ENCODE measurements at places on chromosomes 3 and 15. TPM values are rescaled to one million over a fixed set of nuclear protein-coding genes. Genes with fewer than 3 reads are reported as not detected.

The GNAT1 gene
- total RNA-seq = not detected

The GDPGP1 gene
- 2.6 TPM for total RNA-seq

The NOX5 gene
- 0.29 TPM for total RNA-seq

The GOLGA6L10 gene
- total RNA-seq = 1.2 TPM

The GOLGA8T gene
- not detected for total RNA-seq

- DNase-seq = no peak
These were observed 95.3 kb downstream of the IGF2BP2 start for GRCh38 chr3:185729337-185730055.

DNA sequence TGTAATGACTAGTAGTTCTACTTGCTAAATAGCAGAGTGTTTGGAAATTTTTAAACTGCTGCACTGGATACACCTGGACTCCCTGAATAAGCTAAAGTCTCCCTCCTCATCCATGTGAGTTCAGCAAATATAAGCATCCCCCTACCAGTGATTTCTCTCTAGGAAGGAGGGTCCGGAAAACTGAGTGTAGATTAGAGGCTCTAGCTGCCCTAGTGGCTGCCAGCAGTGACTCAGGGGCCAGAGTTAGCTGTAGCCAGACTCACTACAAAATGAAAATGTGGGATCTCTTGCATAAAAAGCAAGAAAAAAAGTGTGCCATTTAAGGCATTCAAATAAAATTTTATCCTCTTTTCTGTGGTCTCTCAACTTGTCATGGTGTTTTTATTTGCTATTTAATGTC, 485.0 kb upstream of the ATP11B start:
- DNase-seq = no peak

GRCh38 chr3:138460536-138461205, 26.3 kb downstream of the ESYT3 start:
- DNase-seq = peak; percentile 77

- DNase-seq = no peak
These were observed 47.3 kb downstream of the VGLL4 start for GRCh38 chr3:11596387-11596786.

GRCh38 chr15:59680346-59680745, 8.8 kb downstream of the BNIP2 start:
- DNase-seq = no peak
